Karpas-422 (cell line): ENCODE measurements at places on chromosomes 7 and 10. TPM values are rescaled to one million over a fixed set of nuclear protein-coding genes. Genes with fewer than 3 reads are reported as not detected.
A peak's percentile ranks its signal among the peaks of the same experiment; 100 is the strongest.

GRCh38 chr10:126924915-126925300, 19.7 kb downstream of the DOCK1 start:
- no peak overlapping the region for H3K27ac ChIP-seq
- no peaks in the 10 kb centered on the region for H3K36me3 ChIP-seq

The SPAM1 gene
- total RNA-seq = not detected in 2 replicates

DNA sequence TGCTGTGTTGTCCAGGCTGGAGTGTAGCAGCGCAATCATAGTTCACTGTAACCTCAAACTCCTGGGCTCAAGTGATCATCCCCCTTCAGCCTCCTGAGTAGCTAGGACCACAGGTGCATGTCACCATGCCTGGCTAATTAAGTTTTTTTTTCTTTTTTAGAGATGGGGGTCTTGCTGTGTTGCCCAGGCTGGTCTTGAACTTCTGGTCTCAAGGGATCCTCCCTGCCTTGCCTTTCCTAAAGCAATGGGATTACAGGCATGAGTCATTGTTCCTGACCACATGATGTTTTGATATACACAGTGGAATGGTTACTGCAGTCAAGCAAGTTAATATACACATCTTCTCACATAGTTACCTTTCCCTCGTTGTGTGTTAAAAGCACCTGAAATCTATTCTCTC, 140.3 kb downstream of the GPR85 start:
- H3K27ac ChIP-seq = no peak overlapping the region
- H3K27me3 ChIP-seq = no peaks in the 10 kb centered on the region
- no peaks in the 10 kb centered on the region for H3K36me3 ChIP-seq
- no peaks in the 10 kb centered on the region; the same call in 1 of the 2 replicates for H3K4me1 ChIP-seq
- H3K4me3 ChIP-seq = no peak overlapping the region

DNA sequence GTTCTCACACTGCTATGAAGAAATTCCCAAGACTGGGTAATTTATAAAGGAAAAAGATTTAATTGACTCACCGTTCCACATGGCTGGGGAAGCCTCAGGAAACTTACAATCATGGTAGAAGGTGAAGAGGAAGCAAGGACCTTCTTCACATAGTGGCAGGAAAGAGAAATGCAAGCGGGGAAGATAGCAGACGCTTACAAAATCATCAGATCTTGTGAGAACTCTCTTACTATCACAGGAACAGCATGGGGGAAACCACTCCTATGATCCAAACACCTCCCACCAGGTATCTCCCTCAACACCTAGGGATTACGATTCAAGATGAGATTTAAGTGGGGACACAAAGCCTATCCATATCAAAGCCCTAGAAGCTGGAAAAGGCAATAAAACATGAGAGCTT, 130.8 kb downstream of the MDFIC start:
- no peak overlapping the region for H3K27ac ChIP-seq
- no peaks in the 10 kb centered on the region for H3K27me3 ChIP-seq
- no peaks in the 10 kb centered on the region for H3K36me3 ChIP-seq
- no peaks in the 10 kb centered on the region for H3K4me1 ChIP-seq

The NHLRC2 gene
- total RNA-seq = 14.7 and 21.9 TPM in 2 replicates

The CHPF2 gene
- total RNA-seq = 24.7 and 33.2 TPM in 2 replicates

The MYOF gene
- total RNA-seq = 8.1 and 9.2 TPM in 2 replicates

DNA sequence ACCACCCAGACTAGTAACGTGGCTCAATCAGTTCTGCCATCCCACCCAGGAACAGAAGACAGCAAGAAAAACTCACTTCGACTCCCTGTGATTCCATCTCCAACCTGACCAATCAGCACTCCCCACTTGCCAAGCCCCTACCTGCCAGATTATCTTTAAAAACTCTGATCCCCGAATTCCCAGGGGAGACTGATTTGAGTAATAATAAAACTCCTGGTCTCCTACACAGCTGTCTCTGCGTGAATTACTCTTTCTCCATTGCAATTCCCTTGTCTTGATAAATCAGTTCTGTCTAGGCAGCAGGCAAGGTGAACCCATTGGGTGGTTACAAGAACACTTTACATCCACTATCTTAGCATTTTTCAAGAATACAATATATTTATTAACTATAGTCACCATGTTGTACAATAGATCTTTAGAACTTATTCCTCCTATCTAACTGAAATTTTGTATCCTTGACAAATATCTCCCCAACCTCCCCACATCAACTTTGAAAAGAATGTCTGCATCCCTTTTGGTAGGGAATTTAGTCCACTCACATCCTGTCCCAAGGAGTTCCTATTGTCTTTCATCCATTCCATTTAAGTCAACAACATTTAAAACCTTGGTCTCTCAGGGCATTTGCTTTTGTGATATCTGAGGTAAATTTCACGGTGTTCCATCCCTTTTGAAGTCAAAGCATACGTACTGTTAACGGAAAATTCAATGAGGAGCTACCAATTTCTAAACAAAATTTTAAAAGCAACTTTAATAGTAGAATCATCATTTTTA, 163.7 kb downstream of the MACC1 start:
- no peak overlapping the region for H3K27ac ChIP-seq
- H3K4me3 ChIP-seq = no peak overlapping the region
- no peaks in the 10 kb centered on the region for H3K4me1 ChIP-seq
- no peaks in the 10 kb centered on the region for H3K36me3 ChIP-seq
- DNase-seq = no peak

DNA sequence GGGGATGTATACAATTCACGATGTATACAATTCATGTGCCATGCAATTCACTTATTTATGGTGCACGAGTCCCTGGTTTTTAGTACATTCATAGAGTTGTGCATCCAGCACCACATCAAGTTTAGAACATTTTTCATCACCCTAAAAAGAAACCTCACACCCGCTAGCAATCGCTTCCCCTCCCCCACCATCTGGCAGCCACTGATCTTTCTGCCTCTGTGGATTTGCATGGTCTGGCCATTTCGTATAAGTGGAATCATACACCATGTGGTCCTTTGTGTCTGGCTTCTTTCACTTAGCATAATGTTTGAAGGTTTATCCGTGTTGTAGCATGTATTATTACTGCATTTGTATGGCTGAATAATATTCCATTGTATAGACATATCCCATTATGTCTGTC, 52.1 kb downstream of the PRF1 start:
- H3K27ac ChIP-seq = no peak overlapping the region
- H3K27me3 ChIP-seq = no peaks in the 10 kb centered on the region
- H3K4me1 ChIP-seq = no peaks in the 10 kb centered on the region
- peaks cover 32% of the 10 kb centered on the region for H3K36me3 ChIP-seq

GRCh38 chr7:91431601-91432000, 167.4 kb downstream of the FZD1 start:
- H3K36me3 ChIP-seq = no peaks in the 10 kb centered on the region
- H3K4me1 ChIP-seq = peaks cover 4% of the 10 kb centered on the region; the same call in 1 of the 2 replicates

- H3K27ac ChIP-seq = no peak overlapping the region
- H3K4me1 ChIP-seq = peaks cover 6% of the 10 kb centered on the region; the same call in 1 of the 2 replicates
- no peak for DNase-seq
- no peak overlapping the region for H3K4me3 ChIP-seq
- H3K27me3 ChIP-seq = no peaks in the 10 kb centered on the region
Observed at GRCh38 chr10:100814751-100815474, 69.5 kb downstream of the PAX2 start.

DNA sequence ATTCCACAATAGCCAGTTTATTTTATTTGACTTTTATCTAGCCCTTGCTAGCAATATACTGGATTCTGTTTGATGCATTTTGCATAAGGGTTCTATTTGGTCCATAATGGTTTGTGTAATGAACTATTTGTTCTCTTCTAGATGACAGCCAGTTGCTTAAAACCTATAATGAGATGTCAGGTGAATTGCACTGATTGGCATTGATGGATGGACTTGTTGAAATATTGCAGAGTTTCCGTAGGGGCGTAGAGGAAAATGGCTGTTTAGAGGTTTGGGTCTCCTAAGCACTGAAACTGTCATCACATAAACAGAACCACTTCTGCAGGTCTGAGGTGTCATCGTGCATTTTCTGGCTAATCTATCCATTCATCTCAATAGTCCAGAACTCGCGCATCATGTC, 124.9 kb upstream of the HDAC9 start:
- no peak overlapping the region for H3K27ac ChIP-seq
- H3K4me3 ChIP-seq = no peak overlapping the region
- no peaks in the 10 kb centered on the region for H3K36me3 ChIP-seq
- DNase-seq = no peak
- no peaks in the 10 kb centered on the region for H3K27me3 ChIP-seq

DNA sequence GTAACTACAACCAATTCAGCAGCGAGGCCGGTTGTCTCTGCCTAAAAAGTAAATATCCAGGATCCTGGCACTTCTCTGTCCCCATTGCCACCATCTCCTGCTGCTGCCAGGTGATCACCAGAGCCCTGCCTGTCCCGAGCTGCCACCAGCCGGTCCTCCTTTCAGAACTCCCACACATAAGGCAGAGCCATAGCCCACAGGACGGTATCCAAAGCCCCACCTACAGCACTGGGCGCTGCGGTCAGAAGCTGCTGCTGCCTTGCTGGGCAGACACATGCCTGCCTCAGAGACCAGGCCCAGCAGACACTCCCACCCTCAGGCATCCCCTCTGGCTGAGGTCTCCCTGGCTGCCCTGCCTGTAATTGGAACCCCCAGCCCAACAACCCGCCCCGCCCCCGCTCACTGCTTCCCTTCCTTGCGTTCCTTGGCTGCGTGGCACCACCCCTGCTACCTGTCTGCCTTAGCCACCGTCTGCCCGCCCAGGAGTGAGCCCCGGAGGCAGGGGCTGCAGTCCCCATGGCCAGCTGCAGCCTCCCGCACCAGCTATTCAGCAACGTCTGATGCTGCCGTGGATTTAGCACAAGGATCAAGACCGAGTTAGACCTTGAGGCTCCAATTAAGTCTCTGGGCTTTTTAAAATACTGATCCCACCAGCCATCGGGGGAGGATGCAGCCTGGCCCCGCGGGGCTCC, 100.7 kb downstream of the CYTH3 start:
- H3K36me3 ChIP-seq = no peaks in the 10 kb centered on the region
- H3K27ac ChIP-seq = no peak overlapping the region
- no peak overlapping the region for H3K4me3 ChIP-seq
- no peak for DNase-seq

GRCh38 chr10:25888627-25889026, 45.4 kb upstream of the MYO3A start:
- H3K27me3 ChIP-seq = no peaks in the 10 kb centered on the region
- H3K27ac ChIP-seq = no peak overlapping the region
- H3K36me3 ChIP-seq = no peaks in the 10 kb centered on the region
- no peaks in the 10 kb centered on the region for H3K4me1 ChIP-seq
- DNase-seq = no peak

DNA sequence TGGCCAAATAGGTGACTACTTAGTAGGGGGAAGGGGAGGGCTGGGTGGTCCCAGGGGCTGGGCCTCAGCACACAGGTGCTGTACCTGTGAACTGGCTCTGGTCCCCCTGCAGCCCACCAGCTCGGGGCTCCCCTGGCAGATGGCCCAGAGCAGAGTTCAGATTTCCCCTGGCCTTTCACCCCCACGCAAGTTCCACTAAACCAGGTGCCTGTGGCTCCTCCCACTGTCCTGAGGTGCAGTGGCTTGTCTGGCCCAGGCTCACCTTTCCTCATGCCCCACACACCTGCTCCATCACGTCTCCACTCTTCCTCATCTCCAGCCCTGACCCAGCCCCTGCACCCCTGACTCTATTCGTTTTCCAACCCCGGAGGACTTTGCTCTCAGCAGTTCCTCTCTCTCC, 47.3 kb upstream of the OPALIN start:
- DNase-seq = no peak
- no peaks in the 10 kb centered on the region for H3K36me3 ChIP-seq
- no peak overlapping the region for H3K27ac ChIP-seq
- no peaks in the 10 kb centered on the region for H3K27me3 ChIP-seq
- no peaks in the 10 kb centered on the region for H3K4me1 ChIP-seq

DNA sequence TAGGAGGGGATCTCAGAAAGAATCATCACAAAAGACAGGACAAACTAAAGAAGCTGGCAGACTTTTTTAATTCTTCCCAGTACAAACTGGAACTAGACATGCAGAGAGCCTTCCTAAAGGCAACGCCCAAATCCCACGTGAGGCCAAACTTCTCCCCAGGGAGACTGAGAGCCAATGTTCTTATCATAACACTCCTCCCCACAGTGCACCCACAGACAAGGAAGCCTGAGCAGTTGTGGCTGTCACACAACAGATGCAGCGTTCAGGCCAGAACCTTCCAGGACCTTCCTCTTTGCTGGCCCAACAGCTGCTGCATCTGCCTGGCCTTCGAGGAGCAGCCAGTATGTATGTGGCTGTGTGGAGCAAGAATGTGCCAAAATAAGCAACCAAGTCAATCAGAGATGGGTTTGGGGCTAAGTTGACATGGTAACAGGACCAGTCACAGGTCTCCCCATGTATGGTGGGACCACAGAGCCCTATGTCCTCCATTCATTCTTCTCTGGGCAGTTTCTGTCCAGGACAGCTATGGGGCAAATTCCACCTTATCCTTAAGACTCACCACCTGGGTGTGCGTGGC, 34.9 kb downstream of the SRPK2 start:
- no peaks in the 10 kb centered on the region for H3K36me3 ChIP-seq
- peak; percentile 43 for DNase-seq
- no peaks in the 10 kb centered on the region for H3K27me3 ChIP-seq
- H3K4me3 ChIP-seq = no peak overlapping the region
- H3K4me1 ChIP-seq = peaks cover 40% of the 10 kb centered on the region

GRCh38 chr10:100535338-100535714, 417 bp upstream of the HIF1AN start:
- no peaks in the 10 kb centered on the region for H3K27me3 ChIP-seq
- peak overlapping the region; percentile 93 for H3K4me3 ChIP-seq
- H3K4me1 ChIP-seq = peaks cover 25% of the 10 kb centered on the region
- no peak overlapping the region for H3K27ac ChIP-seq
- no peak for DNase-seq
- H3K36me3 ChIP-seq = peaks cover 14% of the 10 kb centered on the region; the same call in 1 of the 2 replicates

DNA sequence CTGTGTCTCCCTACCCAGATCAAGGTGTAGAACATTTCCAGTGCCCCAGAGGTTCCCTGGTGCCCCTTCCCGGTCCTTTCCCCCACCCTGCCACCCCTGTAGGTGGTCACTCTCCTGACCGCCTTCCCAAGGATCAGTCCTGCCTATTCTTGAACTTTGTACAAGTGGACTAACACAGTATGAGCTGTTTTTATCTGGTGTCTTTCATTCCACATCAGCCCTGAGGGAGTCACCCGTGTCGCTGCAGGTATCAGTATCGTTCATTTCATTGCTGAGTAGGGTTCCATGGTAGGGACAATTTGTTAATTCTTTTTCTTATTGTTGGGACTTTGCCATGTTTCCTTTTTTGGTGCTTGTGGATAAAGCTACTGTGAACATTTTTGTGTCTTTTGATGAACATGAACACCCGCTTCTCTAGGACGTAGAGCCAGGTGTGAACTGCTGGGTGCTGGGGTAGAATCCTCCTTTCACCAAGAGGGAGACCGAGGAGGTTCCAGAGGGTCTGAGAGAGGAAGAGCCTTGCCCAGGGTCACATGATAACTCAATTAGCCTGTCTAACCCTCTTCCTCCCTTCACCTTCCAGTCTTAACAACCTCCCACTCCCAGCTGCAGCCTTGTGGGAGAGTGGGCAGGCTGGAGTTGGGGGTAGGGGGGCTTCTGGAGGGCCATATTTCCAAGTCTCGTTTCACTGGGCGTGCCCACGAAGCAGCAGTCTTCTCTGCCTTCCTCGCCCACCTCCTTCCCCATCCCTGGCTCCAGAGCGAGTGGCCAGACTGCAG, 18.0 kb downstream of the PALD1 start:
- peaks cover 94% of the 10 kb centered on the region for H3K4me1 ChIP-seq
- peaks cover 7% of the 10 kb centered on the region for H3K36me3 ChIP-seq
- peak overlapping the region; percentile 98 for H3K27ac ChIP-seq
- H3K4me3 ChIP-seq = no peak overlapping the region

The CFAP46 gene
- total RNA-seq = 0.22 and 1.5 TPM in 2 replicates
